ENCODE measurements at places on chromosomes 13 and 19. TPM values are rescaled to one million over a fixed set of nuclear protein-coding genes. Genes with fewer than 3 reads are reported as not detected.

C13orf42 gene
- total RNA-seq: not detected

GRCh38 chr19:45927565-45928261, 13.1 kb upstream of the NANOS2 start:
- no peaks in the 10 kb centered on the region for H3K36me3 ChIP-seq
- H3K27ac ChIP-seq: no peak overlapping the region
- H3K4me1 ChIP-seq: peaks cover 8% of the 10 kb centered on the region
- H3K27me3 ChIP-seq: peaks cover 7% of the 10 kb centered on the region
- H3K4me3 ChIP-seq: no peak overlapping the region

WASF3 gene
- 5.7 TPM for total RNA-seq

DNA sequence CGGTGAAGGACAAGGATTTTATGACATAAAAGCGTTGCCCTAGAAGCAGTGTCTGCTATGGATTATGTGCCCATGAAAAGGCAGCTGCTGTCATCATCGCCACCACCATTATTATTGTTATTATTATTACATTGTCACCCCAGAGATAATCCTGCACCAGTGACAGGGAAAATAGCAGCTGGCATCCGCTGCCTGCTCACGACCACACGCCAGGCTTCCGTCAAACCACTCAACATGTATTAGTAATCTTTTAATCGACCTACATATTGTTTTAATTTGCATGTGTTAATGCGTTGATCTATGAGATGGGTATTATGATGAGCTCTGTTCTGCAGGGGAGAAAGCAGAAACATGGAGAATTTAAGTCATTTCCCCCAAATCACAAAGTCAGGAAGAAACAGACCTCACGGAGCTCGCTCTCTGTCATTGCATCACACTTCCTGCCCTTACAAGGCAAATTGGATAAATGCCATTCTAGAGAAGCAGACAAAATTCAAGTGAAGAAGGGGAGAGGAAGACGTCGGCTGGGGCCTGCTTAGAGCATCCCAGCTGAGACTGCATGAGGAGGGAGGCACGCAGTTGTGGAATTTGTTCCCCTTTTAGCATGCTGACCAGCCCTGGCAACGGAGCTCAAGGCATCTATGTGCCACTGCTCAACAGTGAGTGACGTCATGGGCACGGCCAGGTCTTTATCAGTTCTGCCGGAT, at the start of gene FFAR3:
TSS of gene FFAR3 (plus strand) at position 594 of the 707 bp plus-strand sequence. CDS start 431 bp downstream, outside the sequence.
- H3K4me1 ChIP-seq: peaks cover 11% of the 10 kb centered on the region
- no peaks in the 10 kb centered on the region for H3K36me3 ChIP-seq
- H3K4me3 ChIP-seq: no peak within 1 kb of the TSS
- peak; percentile 8 for DNase-seq
- no peak within 1 kb of the TSS for H3K27ac ChIP-seq

- DNase-seq: peak; percentile 85
- H3K27ac ChIP-seq: peak overlapping the region; percentile 93
- H3K27me3 ChIP-seq: no peaks in the 10 kb centered on the region
- peaks cover 42% of the 10 kb centered on the region for H3K36me3 ChIP-seq
- peak overlapping the region; percentile 53 for H3K4me3 ChIP-seq
Observed at GRCh38 chr19:36151144-36152018, 866 bp downstream of the COX7A1 start.

- no peaks in the 10 kb centered on the region for H3K4me1 ChIP-seq
- H3K36me3 ChIP-seq: no peaks in the 10 kb centered on the region
- no peaks in the 10 kb centered on the region for H3K27me3 ChIP-seq
- no peak overlapping the region for H3K27ac ChIP-seq
- no peak for DNase-seq
Observed at GRCh38 chr13:106159295-106160195, 375.9 kb downstream of the EFNB2 start.

GRCh38 chr19:21709464-21709863, 57.9 kb downstream of the ZNF100 start:
- no peak overlapping the region for H3K27ac ChIP-seq
- no peaks in the 10 kb centered on the region for H3K4me1 ChIP-seq
- H3K36me3 ChIP-seq: no peaks in the 10 kb centered on the region
- no peak overlapping the region for H3K4me3 ChIP-seq
- no peaks in the 10 kb centered on the region for H3K27me3 ChIP-seq

GRCh38 chr19:46009530-46010510, 13.0 kb downstream of the PGLYRP1 start:
- peaks cover 7% of the 10 kb centered on the region for H3K4me1 ChIP-seq
- no peak overlapping the region for H3K27ac ChIP-seq
- H3K36me3 ChIP-seq: peaks cover 25% of the 10 kb centered on the region
- H3K4me3 ChIP-seq: no peak overlapping the region

DNA sequence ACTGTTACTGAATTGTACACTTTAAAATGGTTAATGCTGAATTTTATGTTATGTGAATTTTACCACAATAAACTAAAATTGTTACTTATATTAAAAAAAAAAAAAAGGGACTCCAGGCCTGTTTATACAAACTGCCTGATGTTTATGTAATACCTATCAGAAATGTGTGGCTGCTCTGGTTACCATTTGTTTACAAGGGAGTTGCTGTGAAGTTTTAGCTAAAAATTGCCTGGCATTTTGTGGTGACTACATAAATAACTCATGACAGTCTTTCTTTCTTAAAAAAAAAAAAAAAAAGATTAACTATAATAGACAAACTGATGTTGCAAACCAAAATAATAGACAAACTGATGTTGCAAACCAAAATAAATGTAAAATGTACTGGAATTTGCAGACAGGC, 71.8 kb downstream of the CDADC1 start:
- no peak for DNase-seq
- H3K27me3 ChIP-seq: no peaks in the 10 kb centered on the region
- peaks cover 4% of the 10 kb centered on the region for H3K36me3 ChIP-seq
- no peak overlapping the region for H3K4me3 ChIP-seq

SHC2 gene
- 16.3 TPM for total RNA-seq

GRCh38 chr13:51502153-51502651, 49.4 kb upstream of the INTS6 start:
- H3K4me3 ChIP-seq: no peak overlapping the region
- no peak overlapping the region for H3K27ac ChIP-seq
- H3K4me1 ChIP-seq: peaks cover 8% of the 10 kb centered on the region
- no peaks in the 10 kb centered on the region for H3K36me3 ChIP-seq

- DNase-seq: peak; percentile 38
- peaks cover 37% of the 10 kb centered on the region for H3K4me1 ChIP-seq
- H3K27ac ChIP-seq: peak overlapping the region; percentile 39
- H3K27me3 ChIP-seq: no peaks in the 10 kb centered on the region
Observed at GRCh38 chr19:33814181-33815165, 17.8 kb downstream of the KCTD15 start.

DNA sequence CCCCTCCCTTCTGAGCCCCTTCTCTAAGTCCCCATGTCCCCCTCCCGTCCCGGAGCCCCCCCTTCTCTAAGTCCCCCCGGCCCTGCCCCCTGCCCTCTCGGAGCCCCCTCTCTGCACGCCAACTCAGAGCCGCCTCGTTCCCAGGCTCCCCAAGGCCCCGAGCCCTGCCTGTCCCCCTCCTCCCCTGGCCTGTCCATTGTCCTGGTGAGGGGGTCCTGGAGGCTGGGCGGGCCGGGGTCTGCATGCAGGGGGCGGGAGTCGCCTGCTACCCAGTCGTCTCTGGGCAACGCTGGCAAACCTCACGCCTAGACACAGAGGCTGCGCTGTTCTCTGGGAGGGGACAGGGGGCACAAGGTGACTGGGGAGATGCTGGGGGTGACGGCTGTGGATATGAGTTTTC, 39.2 kb upstream of the SEMA6B start:
- peaks cover 15% of the 10 kb centered on the region for H3K4me1 ChIP-seq
- no peak overlapping the region for H3K27ac ChIP-seq
- H3K4me3 ChIP-seq: no peak overlapping the region

REEP6 gene
- 11.8 TPM for total RNA-seq

FCGBP gene
- total RNA-seq: 314 TPM

GRCh38 chr19:7210359-7210758, 83.9 kb downstream of the INSR start:
- no peak overlapping the region for H3K27ac ChIP-seq
- no peak overlapping the region for H3K4me3 ChIP-seq
- H3K36me3 ChIP-seq: no peaks in the 10 kb centered on the region
- H3K27me3 ChIP-seq: no peaks in the 10 kb centered on the region
- DNase-seq: no peak

- peaks cover 35% of the 10 kb centered on the region for H3K4me1 ChIP-seq
- no peak overlapping the region for H3K4me3 ChIP-seq
- no peaks in the 10 kb centered on the region for H3K27me3 ChIP-seq
- DNase-seq: peak; percentile 32
- H3K36me3 ChIP-seq: no peaks in the 10 kb centered on the region
Observed at GRCh38 chr19:33823341-33823740, 26.7 kb downstream of the KCTD15 start.

DNA sequence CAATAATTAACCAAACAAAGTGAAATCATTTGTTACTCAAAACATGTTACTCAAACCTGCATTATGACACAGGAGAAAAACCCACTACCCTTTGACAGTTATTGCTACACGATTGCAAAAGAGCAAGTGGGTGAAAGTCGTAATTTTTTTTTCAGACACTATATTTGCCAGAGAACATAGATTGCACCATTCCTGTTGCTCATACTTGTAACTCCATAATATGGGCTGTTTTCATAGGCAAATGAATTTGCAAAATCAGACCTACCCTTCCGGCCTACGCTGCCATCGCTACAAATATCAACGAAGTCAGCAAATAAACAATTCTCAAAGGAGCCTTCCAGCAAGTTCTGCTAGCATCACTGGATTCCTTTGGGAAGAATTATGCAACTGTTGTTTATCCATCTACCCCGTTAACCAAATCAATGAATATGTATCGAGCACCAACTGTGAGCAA, 396.5 kb downstream of the IRS2 start:
- no peak overlapping the region for H3K4me3 ChIP-seq
- no peaks in the 10 kb centered on the region for H3K4me1 ChIP-seq
- DNase-seq: no peak
- H3K36me3 ChIP-seq: no peaks in the 10 kb centered on the region
- no peaks in the 10 kb centered on the region for H3K27me3 ChIP-seq
- no peak overlapping the region for H3K27ac ChIP-seq

GRCh38 chr19:14686411-14686810, 3.4 kb upstream of the ZNF333 start:
- H3K27ac ChIP-seq: no peak overlapping the region
- peaks cover 17% of the 10 kb centered on the region for H3K4me1 ChIP-seq
- H3K36me3 ChIP-seq: no peaks in the 10 kb centered on the region
- H3K4me3 ChIP-seq: no peak overlapping the region
- no peak for DNase-seq
- H3K27me3 ChIP-seq: peaks cover 10% of the 10 kb centered on the region

DNA sequence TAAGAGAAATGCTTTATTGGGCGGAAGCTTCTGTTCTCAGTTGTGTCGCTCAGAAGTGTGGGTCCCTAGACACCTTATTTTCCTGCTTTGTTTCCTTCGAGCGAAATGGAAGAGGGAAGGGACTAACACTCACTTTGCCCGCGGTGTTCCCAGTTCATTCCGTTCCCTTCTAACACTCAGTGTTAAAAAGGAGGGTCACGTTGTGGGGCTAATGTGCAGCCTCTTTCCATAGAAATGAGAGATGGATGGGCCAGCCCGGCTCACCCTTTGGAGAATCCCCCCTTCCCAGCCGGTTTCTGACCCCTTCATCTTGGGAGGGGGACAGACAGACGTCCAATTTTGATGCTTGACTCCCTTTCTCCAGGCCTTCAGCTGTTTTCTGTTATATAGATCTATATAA, 2.3 kb downstream of the ATP11A start:
- H3K4me1 ChIP-seq: peaks cover 43% of the 10 kb centered on the region
- no peaks in the 10 kb centered on the region for H3K36me3 ChIP-seq

DNA sequence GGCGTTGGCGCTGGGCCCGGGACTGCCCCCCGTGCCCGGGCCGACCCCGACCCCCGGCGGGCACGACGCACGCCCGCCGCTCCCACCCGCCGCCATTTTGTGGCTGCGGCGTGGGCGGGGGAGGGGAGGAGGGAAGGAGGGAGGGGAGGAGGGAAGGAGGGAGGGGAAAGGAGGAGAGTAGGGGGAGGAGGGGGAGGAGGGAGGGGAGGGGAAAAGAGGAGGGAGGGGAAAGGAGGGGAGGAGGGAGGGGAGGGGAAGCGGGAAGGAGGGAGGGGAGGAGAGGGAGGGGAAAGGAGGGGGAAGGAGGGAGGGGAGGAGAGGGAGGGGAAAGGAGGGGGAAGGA, at the start of gene BTBD2:
TSS of gene BTBD2 (minus strand) at position 107 of the 343 bp plus-strand sequence. CDS start at position 96, 11 bp downstream.
- H3K4me3 ChIP-seq: peak within 1 kb of the TSS; percentile 76
- H3K27me3 ChIP-seq: no peaks in the 10 kb centered on the region
- peaks cover 33% of the 10 kb centered on the region for H3K4me1 ChIP-seq
- H3K36me3 ChIP-seq: no peaks in the 10 kb centered on the region
- DNase-seq: no peak
- H3K27ac ChIP-seq: peak within 1 kb of the TSS; percentile 74

GRCh38 chr19:17358395-17358794, 18.7 kb downstream of the PLVAP start:
- H3K4me1 ChIP-seq: no peaks in the 10 kb centered on the region
- H3K27ac ChIP-seq: peak overlapping the region; percentile 69
- no peak overlapping the region for H3K4me3 ChIP-seq
- DNase-seq: no peak
- no peaks in the 10 kb centered on the region for H3K27me3 ChIP-seq
- no peaks in the 10 kb centered on the region for H3K36me3 ChIP-seq

DNA sequence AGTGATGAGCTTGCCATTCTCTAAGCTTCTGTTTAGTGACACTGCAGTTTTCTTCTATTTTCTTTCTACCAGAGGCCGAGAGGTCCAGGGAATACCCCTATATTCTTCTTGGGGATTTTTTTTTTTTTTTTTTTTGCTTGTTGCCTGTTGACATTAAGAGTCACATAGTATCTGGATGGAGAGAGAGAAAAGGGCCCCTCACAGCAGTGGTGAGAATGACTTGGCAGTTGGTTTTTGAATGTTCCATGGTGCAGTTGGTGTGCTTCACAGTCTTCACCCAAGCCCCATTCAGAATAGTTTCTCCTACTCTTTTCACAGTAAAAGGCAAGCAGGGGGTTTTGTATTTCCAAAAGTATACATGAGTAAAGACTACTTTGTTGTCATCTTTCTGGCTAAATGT, 577.9 kb downstream of the LMO7 start:
- H3K4me1 ChIP-seq: no peaks in the 10 kb centered on the region
- H3K27me3 ChIP-seq: no peaks in the 10 kb centered on the region
- H3K36me3 ChIP-seq: no peaks in the 10 kb centered on the region

ZNF766 gene
- total RNA-seq: 8.0 TPM

- no peak overlapping the region for H3K4me3 ChIP-seq
- no peaks in the 10 kb centered on the region for H3K27me3 ChIP-seq
- H3K4me1 ChIP-seq: peaks cover 19% of the 10 kb centered on the region
- peak; percentile 44 for DNase-seq
- H3K27ac ChIP-seq: no peak overlapping the region
Observed at GRCh38 chr13:113589251-113589960, 4.9 kb downstream of the TFDP1 start.

GRCh38 chr19:4723595-4724514, at the start of gene DPP9:
DPP9 (minus strand) TSS chr19:4723842; CDS start chr19:4719906, 3,936 bp downstream.
- DNase-seq: peak; percentile 98
- no peaks in the 10 kb centered on the region for H3K27me3 ChIP-seq
- H3K4me3 ChIP-seq: peak within 1 kb of the TSS; percentile 93
- peaks cover 29% of the 10 kb centered on the region for H3K4me1 ChIP-seq
- H3K36me3 ChIP-seq: peaks cover 23% of the 10 kb centered on the region

GPC6 gene
- 2.7 TPM for total RNA-seq

- no peak overlapping the region for H3K4me3 ChIP-seq
- H3K27me3 ChIP-seq: peaks cover 98% of the 10 kb centered on the region
- H3K36me3 ChIP-seq: no peaks in the 10 kb centered on the region
- no peak overlapping the region for H3K27ac ChIP-seq
- peak; percentile 25 for DNase-seq
- peaks cover 16% of the 10 kb centered on the region for H3K4me1 ChIP-seq
Observed at GRCh38 chr13:27797228-27797624, 4.9 kb downstream of the GSX1 start.

LSM14A gene
- 107 TPM for total RNA-seq

Data from suprapubic skin (tissue), 4 donors.